Bronchial smooth muscle cell (primary cell): ENCODE measurements at places on chromosomes 3 and 15. TPM values are rescaled to one million over a fixed set of nuclear protein-coding genes. Genes with fewer than 3 reads are reported as not detected.

The CADM2 gene
- total RNA-seq: 1.6 TPM in 1 of 2 replicates, not detected in the other

The ITPKA gene
- total RNA-seq: 5.2 TPM in 2 replicates

The LMAN1L gene
- total RNA-seq: not detected in 2 replicates

The GP5 gene
- under 0.01 and 0.09 TPM in 2 replicates for total RNA-seq

The KBTBD12 gene
- not detected in 2 replicates for total RNA-seq

The TMEM207 gene
- not detected in 2 replicates for total RNA-seq

The RLBP1 gene
- total RNA-seq: not detected in 2 replicates

The PAK6 gene
- total RNA-seq: under 0.01 and 0.16 TPM in 2 replicates

The KBTBD13 gene
- not detected in 2 replicates for total RNA-seq

The CYP1A2 gene
- total RNA-seq: not detected in 2 replicates

The TTBK2 gene
- 6.0 and 8.2 TPM in 2 replicates for total RNA-seq

The PLSCR2 gene
- 0.32 TPM in 1 of 2 replicates, not detected in the other for total RNA-seq

The TM4SF18 gene
- under 0.01 TPM in 1 of 2 replicates, not detected in the other for total RNA-seq

The TGM4 gene
- under 0.01 TPM in 1 of 2 replicates, not detected in the other for total RNA-seq

The ZMYND10 gene
- total RNA-seq: 1.3 and 1.4 TPM in 2 replicates

The ANKRD63 gene
- total RNA-seq: not detected in 2 replicates

The SHC4 gene
- 4.2 and 5.0 TPM in 2 replicates for total RNA-seq

The OSBPL10 gene
- total RNA-seq: 1.7 and 5.0 TPM in 2 replicates

The SEMA3G gene
- total RNA-seq: 0.26 TPM in 1 of 2 replicates, not detected in the other

The NR2E3 gene
- 0.09 and 0.47 TPM in 2 replicates for total RNA-seq

The CPLX3 gene
- total RNA-seq: under 0.01 TPM in 1 of 2 replicates, not detected in the other

The TIMP4 gene
- 12.0 and 17.2 TPM in 2 replicates for total RNA-seq

The CATSPER2 gene
- total RNA-seq: 1.1 and 1.3 TPM in 2 replicates

The EOGT gene
- 23.0 and 26.0 TPM in 2 replicates for total RNA-seq

The WDR53 gene
- total RNA-seq: 4.9 and 7.7 TPM in 2 replicates

The OXNAD1 gene
- total RNA-seq: 5.7 and 7.2 TPM in 2 replicates

The LDHAL6B gene
- not detected in 2 replicates for total RNA-seq

The SLC28A2 gene
- total RNA-seq: not detected in 2 replicates

The KCNMB3 gene
- 0.94 and 1.3 TPM in 2 replicates for total RNA-seq

The FETUB gene
- total RNA-seq: not detected in 2 replicates

The GOLGA6D gene
- under 0.01 TPM in 1 of 2 replicates, not detected in the other for total RNA-seq

The ZNF501 gene
- total RNA-seq: 7.7 and 9.0 TPM in 2 replicates

The TMEM39A gene
- 35.1 and 45.6 TPM in 2 replicates for total RNA-seq

The STT3B gene
- 143 and 211 TPM in 2 replicates for total RNA-seq

The CP gene
- 0.52 TPM in 1 of 2 replicates, not detected in the other for total RNA-seq

The CPN2 gene
- total RNA-seq: not detected in 2 replicates

The TIPIN gene
- 9.9 and 10.0 TPM in 2 replicates for total RNA-seq

The RGMA gene
- 1.1 and 1.9 TPM in 2 replicates for total RNA-seq

The SNX4 gene
- 23.8 and 23.9 TPM in 2 replicates for total RNA-seq

The CHRM5 gene
- total RNA-seq: under 0.01 TPM in 1 of 2 replicates, not detected in the other

The BNC1 gene
- total RNA-seq: 1.7 and 4.3 TPM in 2 replicates

The GRIP2 gene
- total RNA-seq: 0.09 and 0.79 TPM in 2 replicates

The PLS1 gene
- total RNA-seq: 0.17 and 0.47 TPM in 2 replicates

The CKMT1A gene
- 0.16 and 0.26 TPM in 2 replicates for total RNA-seq

The TIGIT gene
- 0.32 TPM in 1 of 2 replicates, not detected in the other for total RNA-seq

The FAM107A gene
- total RNA-seq: 0.09 and 0.16 TPM in 2 replicates

The CTDSPL gene
- 21.0 and 24.4 TPM in 2 replicates for total RNA-seq

The NOX5 gene
- total RNA-seq: 0.63 and 1.8 TPM in 2 replicates

The LRRC15 gene
- 0.26 and 2.7 TPM in 2 replicates for total RNA-seq

The NR1I2 gene
- total RNA-seq: under 0.01 TPM in 1 of 2 replicates, not detected in the other

The AGBL1 gene
- not detected in 2 replicates for total RNA-seq

The FMN1 gene
- total RNA-seq: 2.8 and 26.4 TPM in 2 replicates

The ECE2 gene
- not detected in 2 replicates for total RNA-seq

The CCR4 gene
- total RNA-seq: not detected in 2 replicates

The B4GALT4 gene
- 23.0 and 24.1 TPM in 2 replicates for total RNA-seq

The ARID3B gene
- total RNA-seq: 0.95 and 1.0 TPM in 2 replicates

The PRTG gene
- total RNA-seq: 0.47 and 1.2 TPM in 2 replicates
